ENCODE measurements at places on chromosomes 12 and 14.

GRCh38 chr12:49146406-49146805, 15.2 kb upstream of the TUBA1B start:
- no peak for DNase-seq

GRCh38 chr14:34058510-34058909, 107.6 kb upstream of the EGLN3 start:
- DNase-seq, result no peak

DNA sequence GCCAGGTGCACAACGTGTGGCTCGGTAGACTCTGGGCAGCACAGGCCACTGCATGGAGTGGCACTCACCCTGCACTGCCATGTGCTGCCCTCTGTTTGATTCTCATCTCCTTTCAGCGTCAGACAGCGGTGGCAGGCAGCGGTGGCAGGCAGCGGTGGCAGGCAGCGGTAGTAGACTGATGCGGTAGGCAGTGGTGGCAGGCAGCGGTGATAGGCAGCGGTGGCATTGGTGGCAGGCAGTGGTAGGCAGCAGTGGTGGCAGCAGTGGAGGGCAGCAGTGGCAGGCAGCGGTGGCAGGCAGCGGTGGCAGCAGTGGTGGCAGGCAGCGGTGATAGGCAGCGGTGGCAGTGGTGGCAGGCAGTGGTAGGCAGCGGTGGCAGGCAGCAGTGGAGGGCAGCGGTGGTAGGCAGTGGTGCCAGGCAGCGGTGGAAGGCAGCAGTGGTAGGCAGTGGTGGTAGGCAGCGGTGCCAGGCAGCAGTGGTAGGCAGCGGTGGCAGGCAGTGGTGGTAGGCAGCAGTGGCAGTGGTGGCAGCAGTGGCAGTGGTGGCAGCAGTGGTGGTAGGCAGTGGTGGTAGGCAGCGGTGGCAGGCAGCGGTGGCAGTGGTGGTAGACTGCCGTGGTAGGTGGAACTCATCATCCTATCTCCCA, 6.0 kb upstream of the MEG3 start:
- no peak for DNase-seq

GRCh38 chr12:29234965-29235626, 86.0 kb downstream of the FAR2 start:
- DNase-seq, result no peak

GRCh38 chr12:113228394-113229028, 7.2 kb downstream of the TPCN1 start:
- no peak for DNase-seq

GRCh38 chr12:75978677-75979076, 52.9 kb downstream of the PHLDA1 start:
- DNase-seq, result no peak

All from HuH-7 (cell line).